ENCODE measurements at places on chromosomes 3 and 15.

DNA sequence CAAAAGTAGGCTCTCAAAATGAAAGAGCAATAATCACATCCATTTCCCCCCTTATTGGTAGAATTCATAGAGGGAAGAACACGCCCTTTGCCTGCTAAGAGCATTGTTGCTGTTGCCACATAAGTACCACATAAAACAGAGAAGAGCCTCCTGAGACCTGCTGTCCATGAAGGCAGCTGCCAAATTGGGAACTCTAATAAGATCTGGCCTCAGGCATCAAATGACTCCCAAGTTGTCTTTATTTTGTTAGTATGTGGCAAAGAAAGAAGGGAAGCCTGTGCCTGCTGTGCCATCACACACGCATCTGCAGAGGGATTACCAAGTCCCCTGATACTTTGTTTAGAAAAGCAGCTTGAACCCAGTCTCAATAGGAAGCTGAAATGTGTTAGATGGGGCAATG lies 23.9 kb downstream of the VGLL3 start:
- DNase-seq = no peak

DNA sequence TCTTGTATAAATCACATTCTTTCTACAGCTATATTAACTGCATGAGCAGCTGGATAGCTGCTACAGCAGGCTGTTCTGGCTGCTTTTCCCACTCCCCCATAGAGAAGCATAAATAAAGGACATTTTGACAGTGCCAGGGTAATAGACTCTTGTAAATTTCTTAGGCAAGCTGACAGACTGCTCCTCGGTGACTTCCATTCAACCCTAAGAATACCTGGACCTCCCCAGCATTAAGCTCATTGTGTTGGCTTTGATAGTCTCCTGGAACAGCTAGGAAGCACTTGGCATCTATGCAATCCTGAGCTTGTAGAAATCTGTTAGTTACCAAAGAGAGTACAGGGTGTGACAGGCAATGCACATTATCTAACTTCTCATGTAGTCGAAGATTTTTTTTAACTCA lies 475.4 kb downstream of the AGBL1 start:
- no peak for DNase-seq

- DNase-seq = peak; percentile 49
Measured at GRCh38 chr3:107024551-107025026, 352.6 kb upstream of the CCDC54 start.

DNA sequence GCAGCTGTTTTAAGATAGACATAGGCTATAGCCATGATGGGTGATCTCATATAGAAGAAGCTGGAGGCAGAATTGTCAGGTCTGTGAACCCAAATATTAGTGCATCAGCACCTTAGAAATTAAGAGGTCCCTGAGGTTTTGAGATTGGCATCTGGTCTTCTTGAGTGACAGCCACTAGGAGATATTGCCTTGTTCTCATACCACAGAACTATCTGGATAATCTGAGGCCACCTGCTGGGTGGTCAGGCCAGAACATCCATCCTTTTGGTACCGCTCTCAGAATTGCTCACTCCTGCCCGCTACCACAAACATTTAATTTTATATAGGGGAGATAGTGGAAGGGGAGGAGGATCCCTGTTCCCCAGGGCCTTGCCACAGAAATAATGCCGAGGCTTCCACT lies 210.6 kb upstream of the ZPLD1 start:
- DNase-seq = peak; percentile 48

GRCh38 chr3:131620977-131621376 lies 118.2 kb upstream of the MRPL3 start:
- DNase-seq = no peak

- no peak for DNase-seq
Measured at GRCh38 chr3:159028706-159029105, 226.9 kb downstream of the MFSD1 start.

GRCh38 chr3:129673012-129673411 lies 66.5 kb upstream of the PLXND1 start:
- DNase-seq = peak; percentile 72

DNA sequence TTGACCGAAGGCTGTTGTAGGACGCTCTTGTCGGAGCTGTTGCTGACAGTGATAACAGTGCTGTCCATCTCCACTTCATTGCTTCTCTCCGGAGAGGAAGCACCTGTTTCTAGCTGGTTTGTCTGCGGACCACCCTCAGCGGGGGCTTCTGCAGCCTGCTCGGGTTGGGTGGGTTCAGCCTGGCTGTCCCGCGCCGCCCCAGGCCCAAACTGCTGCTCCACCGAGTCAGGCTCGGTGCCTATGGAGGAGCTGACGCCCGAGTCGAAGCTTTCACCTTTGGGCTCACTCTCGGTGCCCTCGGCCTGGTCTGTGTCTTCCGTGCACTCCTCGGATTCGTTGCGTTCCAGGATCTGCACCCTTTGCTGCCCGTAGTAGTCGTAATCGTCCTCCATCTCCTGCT lies 56.9 kb downstream of the TIGIT start:
- DNase-seq = no peak

DNA sequence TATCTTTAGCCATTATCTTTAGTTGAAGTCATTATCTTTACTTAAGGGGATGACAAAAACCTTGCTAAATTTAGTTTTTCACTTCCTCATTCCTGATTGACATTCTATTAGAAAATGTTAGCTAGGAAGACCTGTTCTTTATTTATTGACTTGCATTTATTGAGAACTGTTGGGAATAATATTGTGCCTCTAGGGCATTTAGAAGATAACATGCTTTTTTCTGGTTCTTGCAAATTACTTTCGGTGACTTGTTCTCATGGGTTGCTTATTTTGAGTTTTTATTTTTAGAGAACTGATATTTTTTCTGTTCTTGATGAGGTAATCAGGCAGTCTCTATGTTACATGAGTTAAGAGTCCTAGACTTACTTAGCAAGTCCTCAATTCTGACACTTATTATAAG lies 48.3 kb upstream of the CTDSPL start:
- peak; percentile 30 for DNase-seq

DNA sequence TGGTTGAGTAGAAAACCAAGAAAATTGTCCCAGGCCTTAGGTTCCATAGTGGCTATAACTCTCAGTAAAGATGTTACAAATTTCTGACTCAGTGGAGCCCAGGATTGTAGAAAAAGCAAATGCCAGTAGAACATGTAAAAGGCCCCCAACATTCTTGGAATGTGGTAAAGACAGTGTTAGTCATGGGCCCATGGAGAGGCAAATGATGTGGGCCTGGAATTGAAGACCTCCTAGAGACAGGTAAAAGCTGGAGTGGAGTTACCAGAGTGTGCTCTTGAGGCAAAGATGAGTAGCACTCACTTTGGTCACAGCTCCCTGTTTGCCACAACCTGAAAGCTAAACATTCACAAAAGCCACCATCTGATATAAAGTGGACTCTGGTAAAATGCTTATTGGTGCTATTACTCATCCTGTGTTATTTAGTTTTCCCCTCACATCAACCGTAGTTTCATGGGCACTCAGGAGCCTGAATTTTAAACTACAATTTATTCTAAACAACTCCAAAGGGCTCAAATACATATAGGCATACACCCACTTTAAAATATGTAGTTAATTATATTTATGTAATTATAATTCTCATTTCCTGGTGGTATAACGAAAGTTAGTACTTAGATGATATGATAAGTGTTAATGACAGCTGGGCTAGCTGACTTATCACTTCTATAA lies 359.6 kb upstream of the NECTIN3 start:
- DNase-seq = no peak

DNA sequence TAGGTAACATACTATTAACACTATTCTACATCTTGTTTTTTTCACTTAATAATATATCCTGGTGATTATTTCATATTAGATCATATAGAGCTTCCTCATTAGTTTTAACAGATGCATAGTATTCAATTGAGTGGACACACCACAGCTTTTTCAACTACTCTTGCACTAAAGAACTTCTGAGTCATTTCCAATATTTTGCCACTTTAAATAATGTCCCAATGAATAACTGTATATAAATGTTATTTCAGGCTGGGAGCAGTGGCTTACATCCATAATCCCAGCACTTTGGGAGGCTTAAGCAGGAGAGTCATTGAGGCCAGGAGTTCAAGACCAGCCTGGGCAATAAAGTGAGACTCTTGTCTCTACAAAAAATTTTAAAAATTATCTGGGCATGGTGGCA lies 26.9 kb downstream of the MAP1A start:
- no peak for DNase-seq

Data from hematopoietic multipotent progenitor cell treated with erythropoietin and hydrocortisone succinate and interleukin-3 and kit ligand, for 4 days (in vitro differentiated cells).